Non-pigmented ciliary epithelial cell (primary cell): ENCODE measurements at places on chromosomes 6 and 20.
A peak's percentile ranks its signal among the peaks of the same experiment; 100 is the strongest.

- no peak for DNase-seq
Observed at GRCh38 chr6:144331491-144331969, 46.4 kb downstream of the UTRN start.

- DNase-seq = no peak
Observed at GRCh38 chr6:104908888-104909525, 47.9 kb upstream of the LIN28B start.

- no peak for DNase-seq
Observed at GRCh38 chr6:6886171-6886885, 221.4 kb upstream of the RREB1 start.

DNA sequence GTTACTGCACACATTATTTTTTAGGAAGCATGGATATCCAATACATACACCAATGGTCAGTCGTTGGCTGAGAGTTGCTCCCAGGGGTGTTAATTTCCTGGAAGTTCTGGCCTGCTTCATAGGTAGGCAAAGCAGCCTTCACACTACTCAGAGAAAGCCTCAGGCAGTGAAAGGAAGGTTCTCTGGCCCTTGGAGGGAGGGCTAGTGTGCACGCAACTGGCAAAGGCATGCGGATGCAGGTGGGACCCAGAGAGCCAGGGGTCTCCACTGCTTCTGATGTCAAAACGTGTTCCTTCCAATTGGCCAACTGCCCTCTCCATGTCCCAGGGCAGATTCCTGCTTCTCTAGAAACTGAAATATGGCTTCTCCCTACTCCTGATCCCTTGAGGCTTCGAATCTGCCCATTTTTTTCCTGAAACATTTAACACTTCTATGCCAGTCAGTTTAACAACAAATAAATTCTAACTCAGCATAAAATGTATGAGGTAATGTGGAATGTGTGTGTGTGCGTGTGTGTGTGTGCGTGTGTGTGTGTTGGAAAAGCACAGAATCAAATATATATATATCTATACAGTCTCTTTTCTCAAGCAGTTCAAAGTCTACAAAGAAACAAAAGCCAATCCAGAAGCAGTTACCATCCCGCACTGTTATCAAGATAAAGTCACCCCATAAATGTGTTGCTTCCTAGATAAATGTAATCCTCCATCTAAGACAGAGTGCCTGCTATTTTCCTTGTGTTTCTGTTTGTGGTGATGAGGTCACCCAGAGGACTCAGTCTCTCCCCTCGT is 94.0 kb upstream of the HIVEP1 start:
- peak; percentile 64 for DNase-seq

- DNase-seq = no peak
Observed at GRCh38 chr6:49782293-49782692, 4.8 kb downstream of the PGK2 start.

- no peak for DNase-seq
Observed at GRCh38 chr6:25831532-25832306, at the start of gene SLC17A1. Gene SLC17A1 (minus strand): TSS chr6:25832052. CDS start chr6:25830557, 1,495 bp downstream.

GRCh38 chr6:137901454-137901853 is 34.4 kb downstream of the TNFAIP3 start:
- no peak for DNase-seq

DNA sequence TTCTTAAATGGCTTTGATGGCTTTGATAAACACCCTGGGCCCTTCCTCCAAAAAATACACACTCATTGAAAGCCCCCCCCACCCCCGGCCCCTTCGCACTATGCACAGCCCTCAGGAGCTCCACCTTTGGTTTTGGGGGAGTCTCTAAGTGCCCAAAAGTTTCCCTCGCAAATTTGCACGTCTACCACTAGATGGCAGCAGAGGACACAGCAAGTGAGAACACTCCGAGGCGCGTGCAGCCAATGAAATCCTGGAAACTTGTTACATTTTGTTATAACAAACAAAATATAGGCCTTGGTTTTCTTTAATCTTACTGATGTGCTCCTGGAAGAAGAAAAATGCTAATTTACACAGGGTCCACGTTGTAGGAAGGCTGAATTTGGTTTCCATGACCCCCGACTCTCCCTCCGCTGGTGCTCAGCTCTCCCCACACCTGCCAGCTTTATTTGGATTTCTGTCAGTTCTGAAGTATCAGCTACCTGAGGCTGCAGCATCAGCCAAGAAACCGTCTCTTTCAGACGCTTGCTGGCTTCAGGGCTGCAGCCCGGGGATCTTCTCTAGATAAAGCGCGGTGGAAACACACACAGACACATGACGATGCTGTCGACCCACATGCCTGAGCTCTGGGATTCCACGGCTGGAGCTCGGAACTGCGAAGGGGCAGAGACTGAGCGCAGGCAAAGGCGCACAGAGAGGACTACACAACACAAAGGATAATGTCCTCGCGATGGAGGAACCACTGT is 148.3 kb upstream of the RPS6KA2 start:
- DNase-seq = peak; percentile 32

DNA sequence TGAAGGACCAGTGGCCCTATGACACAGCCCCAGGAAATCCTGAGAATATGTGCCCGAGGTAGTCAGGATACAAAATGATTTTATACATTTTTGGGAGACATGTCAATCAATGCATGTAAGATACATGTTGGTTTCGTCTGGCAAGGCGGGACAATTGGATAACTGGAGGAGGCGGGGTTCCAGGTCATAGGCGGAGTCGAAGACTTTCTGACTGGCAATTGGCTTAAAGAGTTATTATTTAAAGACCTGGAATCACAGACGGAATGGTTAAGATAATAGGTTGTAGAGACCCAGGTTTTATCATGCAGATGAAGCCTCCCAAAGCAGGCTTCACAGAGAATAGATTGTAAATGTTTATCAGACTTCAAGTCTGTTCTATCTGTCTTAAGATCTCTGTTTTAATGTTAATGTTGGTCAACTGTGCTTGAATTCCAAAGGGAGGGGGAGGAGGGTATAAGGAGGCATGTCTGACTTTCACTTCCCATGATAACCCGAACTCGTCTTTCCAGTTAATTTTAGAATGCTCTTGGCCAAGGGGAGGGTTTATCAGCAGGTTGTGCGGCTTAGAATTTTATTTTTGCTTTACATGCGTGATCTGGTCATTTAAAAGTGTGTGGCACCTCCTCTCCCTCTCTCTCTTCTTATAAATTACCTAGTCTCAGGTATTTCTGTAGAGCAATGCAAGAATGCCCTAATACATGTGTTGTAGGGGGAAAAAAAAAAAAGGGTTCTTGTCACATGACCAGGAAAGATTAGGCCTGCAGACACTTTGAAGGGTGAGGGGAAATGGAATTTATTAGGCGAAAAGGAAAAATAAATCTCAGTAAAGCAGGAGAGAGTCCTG is 230.7 kb downstream of the NFATC2 start:
- DNase-seq = no peak

DNA sequence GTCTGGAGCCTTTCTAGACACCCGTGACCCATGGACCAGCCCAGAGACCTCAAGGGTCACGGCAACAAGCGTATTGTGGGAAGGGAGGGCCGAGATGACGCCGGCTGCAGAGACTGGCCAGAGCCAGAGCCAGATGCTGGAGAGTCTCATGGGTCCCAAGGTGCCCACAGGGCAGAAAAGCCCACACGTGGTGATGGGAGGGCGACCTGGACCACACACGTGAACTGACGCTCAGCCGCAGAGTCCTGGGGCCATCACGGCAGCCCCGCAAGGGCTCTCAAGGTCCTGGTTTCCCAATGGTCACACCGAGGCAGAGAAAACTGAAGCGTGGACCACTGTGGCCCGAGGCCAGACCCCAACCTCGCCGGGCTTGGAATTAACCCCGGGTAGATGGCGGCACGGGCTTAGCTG is 92.6 kb downstream of the YTHDF1 start:
- no peak for DNase-seq

DNA sequence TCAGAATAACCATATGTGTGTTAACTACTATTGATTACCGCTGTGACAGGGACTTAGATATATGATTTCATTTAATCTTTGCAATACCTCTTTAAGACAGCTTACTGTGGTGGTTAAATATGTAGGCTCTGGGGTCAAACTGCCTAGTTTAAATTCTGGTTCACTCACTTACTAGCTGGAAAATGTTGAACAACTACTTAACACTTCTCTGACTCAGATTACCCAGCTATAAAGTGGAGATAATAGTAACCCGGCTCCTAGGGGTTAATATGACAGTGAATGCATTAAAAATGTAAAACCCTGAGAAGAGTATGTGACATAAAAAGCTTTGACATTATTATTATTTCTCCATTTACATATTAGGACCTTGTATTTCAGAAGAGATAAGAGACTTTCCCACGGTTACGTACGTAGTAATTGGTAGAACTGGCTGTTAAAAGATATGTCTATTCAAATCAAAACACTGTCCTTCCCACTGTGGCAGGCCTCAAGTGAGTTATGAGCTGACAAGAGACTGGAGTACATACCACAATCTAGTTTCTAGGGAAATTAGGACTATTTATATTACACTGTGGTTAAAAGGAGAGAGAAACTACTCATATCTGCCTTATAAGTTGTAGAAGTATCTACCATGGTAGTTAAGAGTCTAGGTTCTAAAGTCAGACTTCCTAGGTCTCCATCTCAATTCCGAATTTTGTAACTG is 4.4 kb upstream of the PLCB1 start:
- no peak for DNase-seq

GRCh38 chr6:33610779-33611732 is 10.1 kb upstream of the ITPR3 start:
- no peak for DNase-seq

- no peak for DNase-seq
Observed at GRCh38 chr6:100490065-100490464, 25.3 kb upstream of the SIM1 start.

GRCh38 chr6:4777394-4777935 is 1.3 kb downstream of the CDYL start:
- DNase-seq = no peak

DNA sequence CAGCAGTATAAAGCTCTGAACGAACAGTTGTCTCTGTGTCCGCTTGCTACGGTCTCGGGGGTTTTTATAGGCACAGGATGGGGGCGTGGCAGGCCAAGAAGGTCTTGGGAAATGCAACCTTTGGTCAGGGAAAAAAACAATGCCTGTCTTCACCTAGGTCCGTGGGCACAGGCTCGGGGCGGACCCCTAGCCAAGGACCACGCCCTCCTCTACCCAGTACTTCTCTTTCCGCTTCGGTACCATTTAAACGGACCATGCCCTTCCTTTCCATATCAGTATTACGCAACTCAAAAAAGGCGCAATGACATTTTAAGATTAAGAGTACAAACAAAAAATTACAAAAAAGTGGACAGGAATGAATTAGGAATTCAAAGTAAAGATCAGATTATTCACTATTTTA is 44.3 kb upstream of the SLC17A4 start:
- DNase-seq = no peak

GRCh38 chr20:59027741-59028320 is 4.3 kb downstream of the ATP5F1E start:
- DNase-seq = peak; percentile 50

GRCh38 chr6:130666786-130667185 is 160.4 kb upstream of the SMLR1 start:
- no peak for DNase-seq

GRCh38 chr6:149965194-149966020 is 1.7 kb downstream of the ULBP1 start:
- DNase-seq = no peak

DNA sequence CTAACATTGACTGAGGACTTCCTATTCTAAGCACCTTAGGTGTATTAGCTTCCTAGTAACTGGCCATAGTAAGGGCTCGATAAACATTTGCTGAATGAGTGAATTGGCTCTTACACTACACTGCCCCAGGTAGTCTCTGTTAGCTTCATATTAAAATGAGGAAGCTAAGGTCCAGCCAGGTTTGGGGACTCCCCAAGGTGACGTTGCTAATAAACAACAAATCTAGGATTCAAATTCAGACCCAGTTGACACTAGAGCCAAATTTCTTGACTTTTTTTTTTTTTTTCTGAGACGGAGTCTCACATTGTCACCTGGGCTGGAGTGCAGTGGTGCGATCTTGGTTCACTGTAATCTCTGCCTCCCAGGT is 16.2 kb downstream of the ARHGAP40 start:
- no peak for DNase-seq

- DNase-seq = no peak
Observed at GRCh38 chr20:32828029-32828680, 8.4 kb downstream of the MAPRE1 start.

DNA sequence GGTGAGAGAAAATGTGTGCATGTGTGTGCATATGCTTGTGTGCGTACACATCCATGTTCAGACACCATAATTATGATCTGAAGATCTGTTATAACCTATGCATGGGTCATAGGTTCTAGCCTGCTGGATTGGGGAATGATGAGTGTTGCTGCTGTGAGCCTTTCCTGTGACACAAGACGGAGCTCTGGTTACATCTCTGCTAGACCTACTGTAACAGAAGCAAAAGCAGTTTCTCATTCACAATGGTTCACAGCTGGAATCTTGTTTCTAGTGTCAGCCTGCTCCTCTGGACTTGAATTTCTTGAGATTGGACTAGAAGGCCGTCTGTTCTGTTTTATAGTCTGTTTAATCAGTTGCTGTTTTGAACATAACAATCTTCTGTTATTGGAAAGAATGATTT is 40.1 kb downstream of the DEFB114 start:
- DNase-seq = no peak

- no peak for DNase-seq
Observed at GRCh38 chr6:141729146-141729545, 403.6 kb upstream of the GJE1 start.

DNA sequence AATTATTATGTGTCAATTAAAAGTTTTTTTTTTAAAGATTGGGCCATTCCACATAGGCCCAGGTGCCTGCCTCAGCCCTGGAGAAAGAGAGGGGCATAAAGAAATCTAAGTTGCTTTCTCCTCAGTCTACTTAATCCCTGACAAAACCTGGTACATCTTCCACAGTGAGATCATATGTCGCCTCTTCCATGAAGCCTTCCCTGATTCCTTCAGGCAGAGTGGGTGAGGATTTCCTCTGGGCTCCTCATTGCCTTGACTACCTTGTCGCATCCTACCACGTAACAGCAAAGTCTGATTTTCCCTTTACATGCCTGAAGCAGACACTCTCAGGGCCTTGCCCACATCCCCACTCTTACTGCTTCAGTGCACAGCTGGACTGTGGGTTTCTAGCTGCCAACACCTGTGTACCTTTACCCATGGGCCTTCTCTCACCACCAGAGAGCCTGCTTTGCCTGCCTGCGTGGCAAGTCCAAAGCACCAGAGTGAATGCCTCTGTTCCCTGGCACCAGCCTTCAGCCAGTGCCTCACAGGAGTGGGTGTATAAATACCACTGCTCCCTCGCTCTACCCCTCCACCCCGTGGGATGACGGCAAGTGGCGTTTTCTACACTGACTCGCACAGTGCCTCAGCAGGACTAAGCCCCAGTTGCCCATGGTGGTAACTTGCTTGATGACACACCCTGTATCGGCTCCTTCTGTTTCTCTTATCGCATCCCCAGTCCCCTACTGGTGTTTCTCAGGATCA is 68.0 kb downstream of the EYA2 start:
- no peak for DNase-seq

- DNase-seq = no peak
Observed at GRCh38 chr20:45163083-45163803, 11.5 kb upstream of the PI3 start.

GRCh38 chr6:71236926-71237434 is 51.6 kb upstream of the OGFRL1 start:
- no peak for DNase-seq

- no peak for DNase-seq
Observed at GRCh38 chr6:82385546-82385945, 21.9 kb downstream of the TPBG start.

GRCh38 chr6:321536-322258 is 29.4 kb downstream of the DUSP22 start:
- DNase-seq = no peak

GRCh38 chr20:23180451-23180921 is 94.4 kb upstream of the CD93 start:
- no peak for DNase-seq
